ENCODE measurements at places on chromosomes 7 and 10. TPM values are rescaled to one million over a fixed set of nuclear protein-coding genes. Genes with fewer than 3 reads are reported as not detected.

The SLC26A4 gene
- not detected for total RNA-seq

The TMEM236 gene
- not detected for total RNA-seq

- no peak for DNase-seq
These were observed 210.0 kb downstream of the WDR37 start for GRCh38 chr10:1266033-1266802.

DNA sequence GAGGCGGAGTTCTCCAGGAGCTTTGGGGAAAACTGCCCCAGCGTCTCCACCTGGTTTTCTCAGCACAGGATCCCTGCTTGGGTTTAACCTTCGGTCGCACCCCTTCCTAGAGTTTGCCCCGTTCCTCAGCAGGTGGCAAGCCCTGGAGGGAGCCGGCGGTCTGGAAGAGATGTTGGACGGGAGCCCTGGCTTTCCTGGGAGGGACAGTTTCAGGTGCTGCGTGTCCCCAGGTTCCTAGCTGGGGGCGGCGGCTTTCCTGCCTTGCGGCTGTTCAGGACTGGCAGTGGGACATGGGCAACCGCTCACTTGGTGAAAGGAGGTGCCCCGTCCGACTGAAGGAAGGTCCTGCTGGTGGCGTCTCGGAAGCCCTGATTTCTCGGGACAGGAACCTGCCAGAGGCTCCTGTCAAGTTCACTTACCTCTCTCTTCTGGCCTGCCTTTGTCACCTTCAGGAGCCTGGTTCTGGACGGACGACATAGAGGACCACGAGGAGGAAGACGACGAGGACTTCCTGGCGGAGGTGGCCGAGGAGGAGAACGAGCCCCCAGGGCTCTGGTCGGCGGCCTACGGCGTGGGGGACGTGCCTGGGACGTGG lies 14.8 kb downstream of the ZNF316 start:
- DNase-seq: no peak

All from HT-29 (cell line).